Kidney (tissue), 22 donors: ENCODE measurements at places on chromosomes 1 and 21.

DNA sequence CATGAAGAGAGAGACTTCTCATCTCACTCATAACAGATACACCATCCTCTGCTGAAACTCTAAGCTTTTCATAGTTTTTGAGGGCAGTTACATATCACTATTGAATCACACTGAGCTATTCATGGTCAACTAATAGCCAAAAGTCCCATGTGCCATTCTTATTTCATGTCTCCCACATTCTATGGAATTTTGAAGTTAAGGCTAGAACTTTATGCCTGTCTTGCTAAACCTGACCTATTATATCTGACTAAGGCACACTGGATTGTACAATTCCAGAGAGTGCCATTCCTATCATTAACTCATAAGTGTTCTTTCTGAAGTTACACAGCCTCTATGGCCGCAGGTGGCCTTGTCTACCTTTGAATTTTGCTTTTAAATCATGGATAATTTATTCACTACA, 254.3 kb downstream of the PTPRC start:
- no peak for DNase-seq

GRCh38 chr1:94540440-94541245, 916 bp downstream of the F3 start:
- no peak for DNase-seq

DNA sequence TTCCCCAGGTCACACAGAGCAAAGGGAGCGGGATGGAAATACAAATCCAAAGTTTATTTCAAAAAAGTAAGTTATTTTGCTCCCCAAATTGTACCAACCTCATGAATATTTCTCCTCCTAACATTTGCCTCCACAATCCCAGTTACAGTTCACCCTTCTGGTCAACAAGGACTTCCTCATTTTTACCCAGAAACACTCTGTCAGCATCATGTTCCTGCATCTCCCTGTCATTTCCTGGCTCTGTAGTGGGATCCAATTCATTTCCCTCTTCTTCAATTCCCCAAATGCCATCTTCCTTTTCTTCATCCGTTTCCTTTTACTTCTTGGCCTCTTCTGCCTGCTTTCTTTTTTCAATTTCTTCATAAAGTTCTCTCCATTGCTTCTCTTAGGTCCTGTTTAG, 32.0 kb upstream of the EPS15 start:
- DNase-seq = no peak

GRCh38 chr1:42745851-42746250, 5.8 kb upstream of the CLDN19 start:
- no peak for DNase-seq

GRCh38 chr1:229019663-229020271, 251.1 kb upstream of the RAB4A start:
- no peak for DNase-seq

DNA sequence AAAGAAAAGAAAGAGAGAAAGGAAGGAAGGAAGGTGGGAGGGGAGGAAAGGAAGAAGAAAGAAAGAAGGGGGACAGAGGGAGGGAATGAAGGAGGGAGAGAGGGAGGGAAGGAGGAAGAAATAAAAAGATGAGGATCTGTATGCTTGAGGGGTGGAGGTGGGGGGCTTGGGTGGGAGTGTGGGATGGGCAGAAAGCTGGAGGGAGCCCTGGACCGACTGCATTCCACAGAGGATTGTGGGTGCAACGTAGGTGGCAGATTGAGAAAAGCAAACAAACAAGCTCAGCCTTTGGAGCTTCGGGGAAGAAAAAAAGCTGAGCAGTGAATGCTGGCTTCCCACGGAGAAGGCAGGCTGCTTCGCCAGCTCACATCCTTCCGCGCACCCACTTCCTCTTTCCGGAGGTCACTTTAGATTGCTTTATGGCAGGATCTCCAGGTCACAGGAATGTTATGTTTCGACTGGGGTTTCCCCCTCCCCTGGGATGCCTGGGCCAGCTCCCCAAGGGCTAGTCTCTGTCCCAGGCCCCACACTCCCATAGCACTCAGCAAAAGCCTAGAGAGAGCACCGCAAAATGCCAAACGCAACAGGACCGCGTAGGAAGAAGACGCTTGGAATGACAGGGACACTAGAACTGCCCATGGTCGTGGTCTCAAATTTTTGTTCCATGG, 20.7 kb upstream of the LGALS8 start:
- DNase-seq = no peak

DNA sequence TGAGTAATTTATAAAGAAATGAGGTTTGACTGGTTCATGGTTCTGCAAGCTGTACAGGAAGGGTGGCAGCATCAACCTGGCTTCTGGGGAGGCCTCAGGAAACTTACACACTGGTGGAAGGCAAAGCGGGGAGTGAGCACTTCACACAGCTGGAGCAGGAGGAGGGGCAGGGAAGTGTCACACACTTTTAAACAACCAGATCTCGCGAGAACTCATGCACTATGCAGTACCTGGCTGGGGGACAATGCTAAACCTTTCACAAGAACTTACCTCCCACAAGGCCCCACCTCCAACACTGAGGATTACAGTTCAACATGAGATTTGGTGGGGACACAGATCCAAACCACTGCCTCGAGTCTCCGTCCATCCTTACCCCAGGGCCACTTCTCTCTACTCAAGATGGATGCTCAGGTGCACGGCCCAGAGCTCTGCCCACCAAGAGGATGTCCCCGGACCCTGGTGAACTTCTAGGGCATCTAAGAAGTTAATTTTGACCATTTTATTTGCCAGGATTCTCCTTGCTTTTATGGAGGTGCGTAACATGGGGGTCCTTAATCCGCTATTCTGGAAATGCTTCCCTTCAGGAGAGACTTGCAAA, 22.7 kb upstream of the ACTRT2 start:
- DNase-seq = no peak
